ENCODE measurements at places on chromosomes 5 and 9.

DNA sequence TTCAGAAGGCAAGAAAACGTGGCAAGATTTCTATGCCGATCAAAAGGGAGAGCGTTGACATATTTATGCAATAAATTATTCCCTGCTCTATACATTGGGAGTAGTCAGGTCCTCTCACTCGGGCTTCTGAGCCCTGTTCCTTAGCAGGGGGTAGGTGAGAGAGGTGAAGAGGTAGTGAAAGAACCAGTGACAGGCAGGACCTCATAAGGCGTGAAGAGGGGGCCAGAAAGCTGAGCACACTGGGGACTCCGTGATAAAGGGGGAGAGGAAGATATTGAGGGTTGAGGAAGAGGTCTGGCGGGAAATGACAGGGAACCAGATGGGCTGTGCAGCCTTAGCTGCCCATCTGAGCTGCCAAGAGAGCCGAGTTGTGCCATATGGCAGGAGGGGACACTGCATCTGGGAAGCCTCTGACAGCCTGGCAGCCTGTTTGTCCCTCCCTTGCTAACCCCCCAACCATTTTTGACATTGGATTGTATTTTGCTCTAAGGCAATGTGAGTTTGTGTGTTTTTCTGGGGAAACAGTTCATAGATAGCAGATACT lies 782 bp upstream of the CDC20B start:
- DNase-seq, result no peak

DNA sequence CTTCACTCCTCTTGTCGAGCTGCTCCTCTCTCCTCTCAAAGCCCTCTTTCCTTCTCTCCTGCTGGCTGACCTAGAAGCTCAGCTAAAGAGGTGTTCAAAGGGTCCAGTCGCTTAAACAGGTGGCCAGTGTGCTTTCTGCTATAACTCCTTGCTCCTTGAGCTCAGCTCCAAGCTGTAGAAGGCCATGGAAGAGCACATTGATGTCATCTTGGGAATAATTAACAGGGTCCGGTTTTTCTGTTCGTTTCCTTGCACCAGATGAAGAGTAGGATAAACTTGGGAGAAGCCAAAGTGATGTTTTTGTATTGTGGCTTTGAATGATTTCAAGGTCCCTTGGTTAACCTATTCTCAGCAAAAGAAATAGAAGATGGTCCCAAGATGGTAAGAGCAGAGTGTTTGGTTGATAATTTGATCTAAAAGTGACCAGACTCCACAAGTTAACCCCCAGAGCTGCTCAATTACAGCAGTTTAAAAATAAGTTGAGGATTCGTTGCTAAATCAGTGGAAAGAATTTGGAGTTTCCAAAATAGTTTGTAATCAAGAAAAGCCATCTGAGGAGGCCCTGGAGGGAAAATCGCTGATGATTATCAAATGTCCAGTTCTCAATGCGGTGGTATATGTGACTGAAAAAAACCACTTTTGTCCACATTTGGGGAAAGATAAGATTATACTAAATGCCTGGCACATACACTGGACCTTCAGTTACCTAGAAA lies 148.1 kb downstream of the DOCK8 start:
- no peak for DNase-seq

GRCh38 chr5:56471707-56472106 lies 238.6 kb upstream of the ANKRD55 start:
- no peak for DNase-seq

- no peak for DNase-seq
These were observed 347.2 kb upstream of the CD180 start for GRCh38 chr5:67543720-67544270.

DNA sequence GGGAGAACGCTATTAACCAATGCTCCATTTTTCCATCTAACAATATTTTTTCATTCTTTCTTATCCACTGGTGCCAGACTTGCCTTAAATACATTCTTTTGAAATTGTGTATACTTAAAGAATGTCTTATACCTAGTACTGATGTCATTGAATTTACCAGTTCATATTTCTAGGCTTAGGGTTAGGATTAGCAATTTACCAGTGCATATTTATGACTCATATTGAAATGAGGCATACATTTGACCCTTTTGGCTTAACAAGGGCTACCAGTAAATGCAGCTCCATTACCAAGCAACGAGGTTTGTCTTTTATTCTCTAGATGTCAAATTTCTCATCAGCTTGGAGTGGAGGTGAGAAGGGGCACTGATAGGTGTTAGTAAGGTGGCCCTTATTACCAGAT lies 89.5 kb downstream of the CDH9 start:
- no peak for DNase-seq

DNA sequence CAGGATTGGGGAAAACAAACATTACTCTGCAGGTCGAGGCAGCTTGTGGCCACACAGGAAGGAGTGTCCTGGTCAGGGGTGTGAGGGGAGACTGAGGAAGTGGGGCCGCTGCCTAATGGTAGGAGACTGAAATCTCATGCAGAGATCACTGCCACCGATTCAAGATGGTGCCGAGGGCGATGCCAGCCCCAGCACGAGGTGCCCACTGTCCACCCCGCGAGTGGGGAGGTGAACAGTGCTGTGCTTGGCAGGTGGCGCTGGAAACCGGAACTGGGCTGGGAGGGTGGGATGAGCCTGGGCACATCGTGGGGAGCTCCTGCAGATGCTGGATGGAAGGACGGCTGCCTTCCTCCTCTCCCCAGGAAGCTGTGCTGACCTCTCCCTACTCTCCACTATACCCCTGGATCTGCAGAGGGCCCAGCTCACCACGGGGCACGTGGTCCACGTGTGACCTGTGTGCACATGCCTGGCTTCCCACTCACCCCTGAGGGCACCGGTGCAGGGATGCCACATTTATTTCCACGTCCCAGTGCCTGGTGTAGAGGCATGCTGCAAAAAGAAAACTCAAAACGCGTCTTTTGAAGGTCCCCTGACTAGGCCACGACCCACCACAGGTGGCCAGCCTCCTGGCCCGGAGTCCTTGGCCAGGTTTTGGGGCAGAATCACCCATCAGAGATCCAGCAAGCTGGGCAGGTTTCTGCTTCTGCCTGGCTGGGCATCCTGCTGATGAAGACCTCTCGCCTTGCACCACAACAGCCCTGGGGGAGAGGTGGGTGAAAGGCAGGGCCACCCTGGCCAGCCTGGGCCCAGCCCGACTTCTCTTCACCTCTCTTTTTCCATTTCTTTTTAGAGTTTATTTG lies 71.7 kb upstream of the FCN1 start:
- no peak for DNase-seq

DNA sequence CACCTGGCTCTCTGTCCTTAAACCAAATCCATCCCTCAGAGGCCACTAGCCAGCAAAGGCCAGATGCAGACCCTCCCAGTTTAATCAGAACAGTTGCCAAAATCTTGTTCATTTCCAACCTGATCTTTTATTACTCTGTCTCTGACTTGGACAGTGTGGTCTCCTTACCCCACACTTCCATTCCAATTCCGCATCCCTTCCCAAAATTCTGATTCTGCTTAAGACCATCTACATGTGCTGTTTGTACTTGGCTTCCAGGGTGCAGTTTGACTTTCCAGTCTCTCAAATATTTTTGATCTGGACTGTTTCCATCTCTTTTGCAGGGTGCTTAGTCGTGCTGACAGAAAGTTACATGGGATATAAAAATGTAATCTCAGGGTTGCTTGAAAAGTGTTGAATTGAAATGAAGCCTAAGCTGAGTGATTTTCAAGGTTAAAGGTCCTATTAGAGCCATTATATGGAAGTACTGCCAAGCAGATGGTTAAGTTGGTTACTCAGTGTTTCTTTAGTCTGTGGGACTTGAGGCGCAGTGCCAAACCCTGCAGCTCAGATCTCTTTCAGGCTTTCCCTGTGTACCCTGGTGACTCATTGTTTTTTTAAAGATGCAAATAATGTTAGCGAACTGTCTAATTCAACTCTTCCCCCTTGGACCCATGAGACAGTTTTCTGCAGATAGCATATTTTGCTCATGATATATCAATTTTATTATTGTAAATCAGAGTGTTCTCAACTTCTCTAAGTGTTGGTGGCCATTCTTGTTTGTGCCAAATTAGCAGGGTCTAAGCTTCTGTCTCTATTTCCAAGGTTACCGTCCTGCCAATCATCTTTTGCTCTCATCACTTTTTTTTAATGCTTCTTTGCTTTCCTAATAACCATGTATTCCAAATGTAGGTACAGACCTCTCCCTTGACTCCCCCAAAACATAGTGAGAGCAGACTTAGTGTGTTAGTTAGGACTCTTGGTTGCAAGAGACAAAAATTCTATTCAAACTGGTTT lies 18.2 kb upstream of the DCP2 start:
- no peak for DNase-seq

DNA sequence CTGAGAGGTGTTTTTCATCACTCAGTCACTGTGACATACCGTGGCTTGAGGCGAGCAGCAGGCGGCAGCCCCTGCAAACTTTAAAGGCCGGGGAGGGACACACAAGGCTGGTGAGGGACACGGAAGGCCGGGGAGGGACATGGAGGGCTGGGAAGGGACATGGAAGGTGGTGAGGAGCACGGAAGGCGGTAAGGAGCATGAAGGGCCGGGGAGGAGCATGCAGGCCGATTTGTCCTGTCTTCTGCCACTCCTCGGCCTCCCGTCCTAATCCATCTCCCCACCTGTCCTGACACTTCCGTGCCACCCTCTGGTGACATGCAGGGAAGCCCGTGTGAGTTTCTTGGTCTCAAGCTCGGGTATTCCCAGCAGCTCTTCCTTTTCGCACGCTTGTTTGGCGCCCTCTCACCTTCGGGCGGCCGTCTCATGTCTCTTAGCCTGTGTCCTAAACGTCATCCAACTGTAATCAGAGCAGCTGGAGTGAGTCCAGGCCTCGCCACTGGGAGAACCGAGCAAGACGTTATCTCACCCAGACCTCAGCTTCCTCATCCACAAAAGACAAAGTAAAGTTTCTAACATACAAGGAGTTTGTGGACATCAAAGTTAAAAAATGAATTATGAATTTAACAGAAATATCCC lies 126.5 kb downstream of the MRPL36 start:
- DNase-seq, result no peak

DNA sequence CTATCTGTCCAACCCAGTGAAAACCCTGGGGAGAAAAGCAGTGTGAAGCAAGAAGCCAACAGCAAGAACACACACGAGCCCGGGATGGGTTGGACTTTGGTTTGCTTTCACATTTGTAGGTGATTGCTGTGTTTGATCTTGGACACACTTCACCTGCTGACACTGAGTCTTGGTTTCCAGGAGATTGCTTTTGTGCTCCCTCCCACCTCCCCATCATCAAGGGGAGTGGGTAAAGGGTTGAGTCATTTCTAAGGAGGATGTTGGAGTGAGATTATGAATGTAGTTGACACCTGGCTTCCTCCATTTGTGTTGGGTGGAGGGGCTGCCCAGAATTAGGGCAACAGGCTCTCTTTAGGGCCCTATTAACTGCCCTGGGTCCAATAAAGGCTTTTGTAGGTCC lies 37.5 kb downstream of the ANKDD1B start:
- DNase-seq, result no peak

- DNase-seq, result no peak
These were observed 7.4 kb upstream of the HNRNPA0 start for GRCh38 chr5:137761566-137761965.

DNA sequence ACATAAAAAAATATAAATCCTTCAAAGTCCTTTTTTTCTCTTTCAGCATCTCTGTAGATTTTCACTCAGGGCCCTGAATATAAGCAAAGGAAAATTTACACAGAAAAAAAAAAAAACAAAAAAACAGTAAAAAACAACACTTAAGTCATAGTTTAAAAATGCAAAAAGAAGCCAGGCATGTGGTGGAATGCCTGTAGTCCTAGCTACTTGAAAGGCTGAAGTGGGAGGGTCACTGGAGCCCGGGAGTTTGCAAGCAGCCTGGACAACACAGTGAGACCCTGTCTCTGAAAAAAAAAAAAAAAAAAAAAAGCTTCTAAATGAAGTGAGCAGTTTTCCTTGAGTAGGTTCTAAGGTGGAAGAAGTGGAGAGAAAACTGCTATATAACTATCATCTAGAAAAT lies 55.0 kb upstream of the BNC2 start:
- no peak for DNase-seq

- peak; percentile 53 for DNase-seq
These were observed 7.2 kb downstream of the CYFIP2 start for GRCh38 chr5:157273131-157273556.

DNA sequence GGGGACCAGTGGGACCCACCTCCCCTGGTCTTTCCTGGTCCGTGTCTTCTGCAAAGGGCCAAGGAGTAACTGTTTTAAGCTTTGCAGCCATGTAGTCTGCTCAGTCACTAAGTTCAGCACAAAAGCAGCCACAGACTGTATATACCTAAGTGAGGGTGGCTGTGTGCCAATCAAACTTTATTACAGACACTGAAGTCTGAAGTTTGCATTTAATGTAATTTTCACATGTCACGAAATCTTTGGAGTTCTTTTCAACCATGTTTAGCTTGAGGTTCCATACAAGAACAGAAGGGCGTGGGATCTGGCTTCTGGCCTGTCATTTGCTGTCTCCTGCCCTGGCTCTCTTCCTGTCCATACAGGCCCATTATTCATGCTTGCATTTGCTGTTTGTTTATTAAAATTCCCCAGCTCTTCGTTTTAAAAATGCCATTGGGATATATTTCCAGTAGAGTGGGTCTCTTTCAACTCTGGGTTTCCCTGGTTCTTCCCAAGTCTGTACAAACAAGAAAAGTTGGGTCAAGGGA lies 64.2 kb upstream of the ECM2 start:
- no peak for DNase-seq

GRCh38 chr5:112217843-112218579 lies 201.1 kb downstream of the EPB41L4A start:
- no peak for DNase-seq

DNA sequence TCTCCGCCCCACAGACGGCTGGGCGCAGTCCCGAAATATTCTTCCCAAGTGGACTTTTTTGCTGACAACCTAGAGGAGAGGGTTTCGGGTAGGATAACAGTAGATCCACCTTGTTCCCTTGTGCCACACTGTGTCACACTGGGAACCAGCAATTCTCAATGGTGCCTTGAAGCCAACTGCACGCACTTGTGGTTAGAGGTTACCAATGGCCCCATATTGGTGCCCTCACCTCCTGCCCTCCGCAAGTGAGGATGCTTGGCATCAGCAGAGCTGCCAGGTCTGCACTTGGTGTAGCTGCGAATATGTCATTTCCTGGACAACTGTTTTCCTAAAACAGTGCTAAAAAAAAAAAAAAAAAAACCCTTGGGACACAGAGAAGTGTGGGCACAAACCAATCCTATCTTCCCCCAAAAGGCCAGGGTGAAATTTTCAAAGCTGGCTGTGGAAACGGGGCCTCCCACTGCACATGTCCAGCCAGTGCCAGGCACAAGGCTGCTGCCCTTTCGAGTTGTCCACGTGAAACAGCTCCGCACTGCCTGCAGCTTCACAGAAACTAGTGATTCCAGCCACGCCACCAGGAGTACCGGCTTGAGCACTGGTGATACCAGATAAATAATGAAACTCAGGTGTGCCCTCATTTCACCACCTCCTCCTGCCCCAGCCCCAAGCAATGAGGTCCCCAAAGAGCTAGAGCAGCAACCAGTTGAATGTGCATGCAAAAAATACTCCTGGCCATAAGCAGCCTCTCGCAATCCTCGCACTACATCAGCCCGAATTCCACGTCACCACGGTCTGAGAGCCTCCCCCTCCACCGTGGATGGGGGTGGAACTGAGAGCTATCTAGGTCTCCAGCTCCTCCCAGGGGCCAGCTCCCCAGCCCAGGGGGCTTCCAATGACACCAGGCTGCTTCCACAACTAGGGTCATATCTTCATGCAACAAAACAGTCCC lies 51.2 kb downstream of the USP20 start:
- peak; percentile 77 for DNase-seq

- no peak for DNase-seq
These were observed 338.9 kb downstream of the GADD45G start for GRCh38 chr9:89943728-89944127.

GRCh38 chr9:16002816-16003215 lies 450.0 kb downstream of the CCDC171 start:
- DNase-seq, result no peak
